GM03348 (cell line): ENCODE measurements at places on chromosomes 6 and 20.

DNA sequence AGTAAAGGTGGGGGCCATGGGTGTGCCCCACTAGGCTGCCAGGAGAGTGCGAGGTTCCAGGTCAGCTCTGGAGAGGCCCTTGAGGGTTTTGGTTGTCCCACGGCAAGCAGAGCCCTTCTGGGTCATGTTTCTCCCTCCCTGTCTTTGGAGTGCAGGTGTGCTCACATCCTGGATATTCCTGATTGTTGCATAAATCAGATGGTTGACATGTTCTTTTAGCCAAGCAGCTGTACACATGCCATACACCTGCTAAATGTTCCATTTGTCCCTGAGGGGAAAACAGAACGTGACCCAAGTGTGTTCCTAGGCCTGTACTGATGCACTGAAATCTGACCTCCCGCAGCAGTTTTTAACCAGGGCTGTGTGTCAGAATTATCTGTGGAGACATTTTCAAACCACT, 77.5 kb upstream of the BEND3 start:
- no peak for DNase-seq

- DNase-seq, result no peak
Observed at GRCh38 chr6:105873799-105874198, 212.3 kb upstream of the PRDM1 start.

- DNase-seq, result no peak
Observed at GRCh38 chr6:68114463-68115047, 520.5 kb upstream of the ADGRB3 start.

DNA sequence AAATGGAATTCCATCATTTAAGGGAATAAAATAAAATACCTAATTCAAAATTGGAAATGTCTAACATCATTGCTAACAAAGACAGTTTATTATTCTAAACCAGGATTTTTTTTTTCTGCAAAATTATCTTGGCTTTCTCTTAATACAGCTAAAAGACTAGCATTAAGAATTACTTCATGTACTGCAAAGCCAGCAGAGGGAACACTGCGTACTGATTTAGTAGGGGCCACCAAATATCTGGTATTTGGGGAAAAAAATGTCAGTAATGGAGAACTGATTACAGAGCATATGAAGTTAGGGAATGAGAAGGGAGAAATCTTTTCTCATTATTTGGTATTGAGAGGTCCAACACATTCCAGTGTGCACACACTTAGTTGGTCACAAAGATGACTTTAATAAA, 3.2 kb upstream of the SOX4 start:
- no peak for DNase-seq

GRCh38 chr20:11350126-11351005, 567.3 kb upstream of the BTBD3 start:
- peak; percentile 62 for DNase-seq

DNA sequence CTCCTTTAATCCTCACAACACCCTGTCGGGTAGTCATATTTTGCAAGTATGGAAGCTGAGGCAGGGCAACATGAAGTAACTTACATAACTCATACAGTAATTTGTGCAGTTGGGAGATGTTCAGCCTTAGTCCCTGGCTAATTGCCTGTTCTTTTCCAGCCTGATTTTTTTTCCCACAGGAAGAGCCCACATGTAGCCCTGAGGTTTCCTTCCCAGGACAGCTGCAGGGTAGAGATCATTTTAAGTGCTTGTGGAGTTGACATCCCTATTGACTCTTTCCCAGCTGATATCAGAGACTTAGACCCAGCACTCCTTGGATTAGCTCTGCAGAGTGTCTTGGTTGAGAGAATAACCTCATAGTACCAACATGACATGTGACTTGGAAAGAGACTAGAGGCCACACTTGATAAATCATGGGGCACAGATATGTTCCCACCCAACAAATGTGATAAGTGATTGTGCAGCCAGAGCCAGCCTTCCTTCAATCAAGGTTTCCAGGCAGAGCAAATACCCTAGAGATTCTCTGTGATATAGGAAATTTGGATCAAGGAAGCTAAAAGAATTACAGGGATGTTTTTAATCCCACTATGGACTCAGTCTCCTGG, 5.0 kb upstream of the BTN2A1 start:
- DNase-seq, result no peak
